ENCODE measurements at places on chromosomes 1 and 21. TPM values are rescaled to one million over a fixed set of nuclear protein-coding genes. Genes with fewer than 3 reads are reported as not detected.
A peak's percentile ranks its signal among the peaks of the same experiment; 100 is the strongest.

DNA sequence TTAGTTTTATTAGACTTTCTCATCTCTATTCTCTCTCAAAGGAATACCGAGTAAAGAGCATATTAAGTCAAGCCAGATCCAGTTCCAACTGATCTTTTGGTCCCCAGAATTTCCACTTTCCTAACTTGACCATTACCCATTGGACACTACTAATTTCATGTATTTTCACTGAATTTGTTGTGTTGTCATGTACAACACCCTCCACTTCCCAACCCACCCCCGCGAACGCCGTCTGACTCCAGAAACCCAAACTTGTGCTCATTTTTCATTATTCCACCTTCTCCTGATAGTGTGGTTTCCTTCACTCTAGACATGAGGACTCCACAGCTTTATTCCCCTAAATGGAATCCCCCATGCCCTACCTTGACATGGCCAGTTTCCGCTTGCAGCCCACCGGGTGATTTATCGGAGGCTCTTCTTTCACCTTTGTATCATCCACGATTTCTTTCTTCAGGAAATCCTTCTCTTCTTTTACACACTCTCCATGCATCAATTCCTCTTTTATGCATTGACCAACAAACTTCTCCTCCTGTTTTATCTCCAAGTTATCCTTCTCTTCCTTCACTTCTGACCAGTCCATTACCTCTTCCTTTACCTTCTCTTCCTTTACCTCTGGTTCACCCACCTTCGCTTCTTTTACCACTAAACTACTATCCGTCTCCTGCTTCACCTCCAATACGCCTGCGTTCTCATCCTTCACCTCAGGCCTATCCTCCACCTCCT lies 805 bp downstream of the ZNHIT6 start:
- DNase-seq = peak; percentile 4

GRCh38 chr1:11334821-11335220 lies 61.8 kb downstream of the UBIAD1 start:
- DNase-seq = no peak

GRCh38 chr1:203465948-203466347 lies 9.7 kb upstream of the PRELP start:
- DNase-seq = no peak

The TEX38 gene
- total RNA-seq = under 0.01 TPM

GRCh38 chr1:86156566-86157455 lies at the start of gene COL24A1:
COL24A1 (minus strand) TSS chr1:86156772; CDS start chr1:86156396, 376 bp downstream.
- peak; percentile 5 for DNase-seq

The HSF2BP gene
- 0.44 TPM for total RNA-seq

- DNase-seq = peak; percentile 77
Observed at GRCh38 chr1:12601700-12602658, 16.0 kb downstream of the DHRS3 start.

- DNase-seq = no peak
Observed at GRCh38 chr1:236864996-236865817, 70.1 kb downstream of the MTR start.

GRCh38 chr21:38477226-38477625 lies 21.1 kb downstream of the ERG start:
- DNase-seq = peak; percentile 76

DNA sequence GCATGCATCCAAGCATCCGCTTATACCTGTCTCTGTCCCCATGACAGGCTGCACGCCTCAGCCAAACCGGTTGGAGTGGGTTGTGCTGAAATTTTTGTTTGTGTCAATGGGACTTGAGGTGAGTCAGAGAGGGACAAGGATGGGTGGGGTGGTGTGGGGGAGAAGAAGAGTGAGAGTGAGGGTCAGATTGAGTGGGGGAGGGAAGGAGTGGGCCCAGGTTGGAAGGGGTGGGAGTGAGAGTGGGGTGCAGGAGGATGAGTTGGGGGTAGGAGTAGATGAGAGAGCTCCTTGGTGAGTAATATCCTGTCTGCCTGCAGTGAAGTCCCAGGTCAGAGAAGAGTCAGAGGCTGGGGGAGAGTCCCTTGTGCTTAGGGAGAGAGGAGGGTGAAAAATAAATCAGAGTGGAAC lies 3.3 kb upstream of the NECTIN4 start:
- DNase-seq = peak; percentile 43

The AUNIP gene
- 0.60 TPM for total RNA-seq

- no peak for DNase-seq
Observed at GRCh38 chr21:18550361-18550760, 146.8 kb upstream of the TMPRSS15 start.

The PFKFB2 gene
- total RNA-seq = 0.99 TPM

DNA sequence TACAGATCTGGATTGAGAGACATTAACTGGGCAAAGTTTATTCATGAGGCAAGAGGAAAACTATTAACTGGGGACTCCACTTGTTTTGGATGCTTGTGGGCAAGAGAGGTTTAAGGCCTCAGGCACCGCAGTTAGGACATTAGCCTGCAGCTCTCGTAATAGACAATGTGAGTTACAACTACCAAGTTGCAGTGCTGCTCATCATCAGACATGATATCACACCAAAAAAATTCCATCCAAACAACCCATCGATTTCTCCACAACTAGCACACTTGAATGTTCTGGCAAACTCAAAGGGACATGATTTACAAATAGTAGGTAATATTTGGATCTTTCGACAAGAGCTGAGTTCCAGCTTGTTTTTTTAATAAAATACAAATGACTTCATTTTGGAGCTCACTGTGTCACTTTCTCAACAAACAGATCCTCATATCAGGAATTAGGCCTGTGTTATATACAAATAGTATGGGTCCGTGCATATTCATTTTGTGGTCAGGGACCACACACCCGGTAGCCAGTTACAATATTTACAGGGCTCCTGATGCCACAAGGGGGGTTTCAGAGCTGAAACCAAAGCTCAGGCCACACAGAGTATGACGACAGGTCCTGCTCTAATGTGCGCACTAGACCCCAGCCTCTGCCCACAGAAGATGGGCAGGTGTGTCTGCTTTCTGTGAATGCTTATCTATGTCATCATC lies 128.0 kb downstream of the TGFBR3 start:
- no peak for DNase-seq

GRCh38 chr1:66505671-66506392 lies 28.1 kb upstream of the SGIP1 start:
- peak; percentile 81 for DNase-seq

DNA sequence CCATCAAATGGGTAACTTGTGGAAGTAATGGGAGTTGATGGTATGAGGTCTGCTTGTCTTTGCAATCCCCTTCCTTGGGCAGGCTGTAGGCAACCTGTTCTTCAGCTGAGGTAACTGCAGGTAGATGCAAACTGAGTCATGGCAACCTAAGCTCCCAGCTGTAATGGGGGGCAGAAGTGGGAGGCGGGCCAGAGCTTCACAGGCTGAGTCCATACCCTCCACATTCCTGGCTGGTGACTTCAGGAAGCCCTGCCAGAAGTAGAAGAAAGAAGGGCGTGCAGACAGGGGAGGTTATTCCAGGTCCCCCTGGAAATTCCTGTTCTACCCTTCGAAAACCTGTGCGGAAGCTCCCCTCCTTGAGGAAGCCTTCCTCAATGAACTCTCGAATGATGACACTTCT lies 44.9 kb downstream of the ARHGEF11 start:
- DNase-seq = peak; percentile 41

The GNG4 gene
- total RNA-seq = 0.22 TPM

DNA sequence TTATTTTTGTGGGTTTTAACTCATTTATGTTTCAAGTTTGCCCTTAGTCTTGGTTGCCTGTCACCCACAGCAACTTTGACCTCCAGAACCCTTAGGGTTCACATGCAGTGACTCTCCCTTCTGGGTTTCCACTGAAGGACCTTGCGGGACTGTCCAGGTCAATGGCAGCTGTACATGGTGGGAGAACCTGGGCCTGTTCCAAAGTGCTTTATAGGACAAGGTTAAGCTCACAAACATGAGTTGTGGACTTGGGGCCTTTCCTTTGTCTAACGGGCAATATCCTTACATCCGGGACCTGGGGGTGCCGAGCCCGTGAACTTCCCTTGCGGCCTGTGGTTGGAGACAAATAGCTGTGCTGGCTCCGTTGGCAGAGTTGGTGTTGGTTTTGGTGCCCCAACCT lies 77.8 kb downstream of the CD58 start:
- DNase-seq = no peak

DNA sequence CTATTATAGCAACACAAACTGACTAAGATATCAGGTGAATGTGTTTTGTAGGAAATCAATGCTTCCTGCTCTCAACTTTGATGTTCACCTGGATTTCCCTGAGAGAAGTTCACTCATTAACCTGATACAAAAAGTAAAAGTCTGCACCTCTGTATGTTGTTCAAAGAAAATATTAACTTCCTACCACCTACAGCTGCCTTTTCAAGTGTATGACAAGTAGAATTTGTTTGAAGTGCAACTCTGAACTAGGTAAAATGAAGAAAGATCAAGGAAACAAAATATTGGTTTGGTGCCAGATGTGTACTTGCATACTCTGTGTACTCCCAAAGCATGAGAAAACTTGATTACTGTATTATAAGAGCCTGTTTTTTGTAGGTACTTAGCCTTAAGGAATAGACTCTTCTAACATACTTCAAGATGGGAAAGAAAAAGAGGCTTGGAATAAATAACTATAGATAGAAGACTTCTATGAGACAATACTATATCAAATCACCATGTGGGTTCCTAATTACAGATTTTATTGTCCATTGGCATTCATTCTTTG lies 193.4 kb downstream of the APP start:
- DNase-seq = no peak

The ST6GALNAC3 gene
- 40.5 TPM for total RNA-seq

GRCh38 chr21:45461369-45461750 lies 56.4 kb downstream of the COL18A1 start:
- DNase-seq = no peak

- DNase-seq = no peak
Observed at GRCh38 chr1:80989455-80989854, 811.3 kb upstream of the ADGRL2 start.

GRCh38 chr21:33971492-33972013 lies 55.9 kb upstream of the ATP5PO start:
- no peak for DNase-seq

- DNase-seq = no peak
Observed at GRCh38 chr1:175089136-175089718, 21.6 kb downstream of the TNN start.

The MAN1A2 gene
- 31.3 TPM for total RNA-seq

DNA sequence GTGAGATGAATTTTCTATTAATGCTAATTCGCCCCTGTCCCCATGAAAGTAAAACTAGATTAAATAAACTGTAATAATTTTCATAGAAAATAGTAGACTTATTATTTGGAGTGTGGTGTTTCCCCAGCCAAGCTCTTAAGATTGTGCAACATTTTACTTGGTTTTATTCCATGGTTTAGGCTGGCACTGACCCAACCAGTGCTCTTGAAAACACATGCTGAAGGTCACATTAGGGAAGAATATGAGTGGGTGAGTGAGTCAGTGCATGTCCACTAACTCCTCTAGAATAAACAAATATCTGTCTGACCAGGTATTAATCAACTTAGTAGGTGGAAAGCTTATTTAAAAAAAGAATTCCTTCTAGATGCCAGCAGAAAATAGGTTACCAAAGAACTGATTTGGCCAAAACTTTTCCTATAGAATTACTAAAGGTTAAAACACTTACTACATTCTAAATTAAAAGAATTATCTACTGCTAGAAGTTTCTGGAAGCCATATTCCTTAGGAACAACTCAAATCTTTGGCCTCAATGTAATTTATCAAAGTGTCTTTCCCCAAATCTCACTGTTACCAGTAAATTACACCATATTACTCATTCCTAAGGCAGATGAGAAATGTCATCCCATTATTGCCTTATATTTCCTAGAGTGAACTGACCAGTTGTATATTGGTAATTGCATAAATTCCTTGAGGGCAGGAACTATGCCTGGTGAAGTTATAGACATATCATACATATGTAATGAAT lies 89.7 kb upstream of the RGS1 start:
- DNase-seq = peak; percentile 97

The TNFRSF8 gene
- total RNA-seq = not detected

The SPRR1A gene
- not detected for total RNA-seq

GRCh38 chr1:107538502-107538901 lies 397.7 kb downstream of the NTNG1 start:
- no peak for DNase-seq

The MTF2 gene
- 22.6 TPM for total RNA-seq

DNA sequence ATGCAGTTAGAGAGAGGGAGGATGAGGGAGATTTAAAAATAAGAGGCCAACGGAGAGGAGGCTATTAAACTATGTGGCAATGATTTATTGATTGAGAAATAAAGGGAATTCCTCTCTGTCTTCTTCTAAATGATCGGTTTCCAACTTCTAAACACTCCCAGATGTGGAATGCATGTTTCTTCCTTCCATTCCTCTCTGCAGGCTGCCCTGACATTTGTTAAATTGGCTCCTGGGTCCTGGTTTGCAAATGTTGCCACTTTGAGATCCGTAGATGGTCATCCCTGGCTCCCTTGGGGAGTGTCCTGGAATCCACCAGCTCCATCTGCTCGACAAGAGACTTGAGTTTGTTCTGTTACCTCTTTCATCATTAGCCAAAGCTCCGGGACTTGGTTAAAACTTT lies 10.3 kb upstream of the C1orf198 start:
- DNase-seq = no peak

DNA sequence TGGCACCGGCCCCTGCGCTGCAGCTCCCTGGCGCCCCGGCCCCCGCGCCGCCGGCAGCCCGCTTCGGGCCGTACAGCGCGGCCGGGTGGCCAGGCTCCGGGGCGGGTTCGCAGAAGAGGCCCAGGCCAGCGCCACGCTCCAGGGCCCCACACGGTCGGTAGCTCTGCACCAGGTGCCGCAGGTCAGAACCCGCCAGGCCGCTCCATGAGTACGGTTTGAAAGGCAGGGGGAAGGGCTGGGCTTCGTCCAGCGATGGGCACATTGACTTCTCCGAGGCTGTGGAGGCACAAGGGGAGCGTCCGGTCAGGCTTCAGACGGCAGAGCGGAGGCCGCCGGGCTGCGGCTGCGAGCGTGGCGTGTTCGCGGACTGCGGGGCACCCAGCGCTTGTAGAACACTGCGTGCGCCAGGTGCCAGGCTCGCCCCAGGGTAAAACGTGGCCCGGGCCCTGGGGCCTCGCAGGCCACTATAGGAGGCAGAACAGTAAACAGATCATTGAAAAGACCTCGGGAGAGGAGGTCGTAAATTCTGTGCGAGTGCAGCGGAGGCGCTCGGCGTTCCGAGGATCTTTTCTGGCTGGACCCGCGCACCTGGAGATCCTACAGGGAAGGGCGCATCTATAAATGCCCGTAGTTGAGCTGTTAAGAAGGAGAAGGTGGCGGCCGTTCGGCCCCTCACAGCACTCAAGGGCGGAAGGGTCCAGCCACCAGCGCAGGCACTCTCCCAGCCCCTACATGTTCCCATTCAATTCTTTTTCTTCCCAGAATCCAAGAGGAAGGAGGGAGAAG lies 5.7 kb downstream of the GFI1 start:
- DNase-seq = no peak

DNA sequence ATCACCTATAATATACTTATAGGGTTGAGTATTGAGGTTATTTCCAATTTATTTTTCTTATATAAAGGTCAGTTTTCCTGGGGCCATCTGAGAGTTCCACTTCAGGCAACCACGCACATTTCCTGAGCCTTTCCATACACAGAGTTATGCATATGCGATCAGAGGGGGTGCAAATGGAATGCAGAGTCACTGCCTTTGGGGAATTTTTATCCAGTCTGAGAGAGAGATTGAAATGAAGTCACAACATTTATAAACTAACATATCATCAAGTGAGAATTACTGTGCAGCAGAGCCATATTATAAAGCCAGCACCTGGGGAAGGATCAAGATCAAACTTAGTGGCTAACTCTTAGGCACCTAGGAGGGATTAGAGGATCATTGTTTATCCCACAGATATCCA lies 299.9 kb upstream of the PLXNA2 start:
- no peak for DNase-seq

The CTSS gene
- total RNA-seq = 38.3 TPM

- no peak for DNase-seq
Observed at GRCh38 chr1:188023206-188023605, 1194.5 kb downstream of the PLA2G4A start.

The RABGGTB gene
- 40.5 TPM for total RNA-seq

The HHIPL2 gene
- total RNA-seq = not detected

Measured in lung microvascular endothelial cell (primary cell).